ENCODE measurements at places on chromosomes 7 and 10. TPM values are rescaled to one million over a fixed set of nuclear protein-coding genes. Genes with fewer than 3 reads are reported as not detected.

PRTFDC1 gene
- total RNA-seq: 5.3 TPM

- H3K4me3 ChIP-seq: no peak overlapping the region
- peak overlapping the region; percentile 72 for H3K27ac ChIP-seq
- peaks cover 22% of the 10 kb centered on the region for H3K4me1 ChIP-seq
- peak; percentile 78 for DNase-seq
- H3K27me3 ChIP-seq: no peaks in the 10 kb centered on the region
- no peaks in the 10 kb centered on the region for H3K36me3 ChIP-seq
Observed at GRCh38 chr7:105863876-105864275, 12.5 kb downstream of the ATXN7L1 start.

DNA sequence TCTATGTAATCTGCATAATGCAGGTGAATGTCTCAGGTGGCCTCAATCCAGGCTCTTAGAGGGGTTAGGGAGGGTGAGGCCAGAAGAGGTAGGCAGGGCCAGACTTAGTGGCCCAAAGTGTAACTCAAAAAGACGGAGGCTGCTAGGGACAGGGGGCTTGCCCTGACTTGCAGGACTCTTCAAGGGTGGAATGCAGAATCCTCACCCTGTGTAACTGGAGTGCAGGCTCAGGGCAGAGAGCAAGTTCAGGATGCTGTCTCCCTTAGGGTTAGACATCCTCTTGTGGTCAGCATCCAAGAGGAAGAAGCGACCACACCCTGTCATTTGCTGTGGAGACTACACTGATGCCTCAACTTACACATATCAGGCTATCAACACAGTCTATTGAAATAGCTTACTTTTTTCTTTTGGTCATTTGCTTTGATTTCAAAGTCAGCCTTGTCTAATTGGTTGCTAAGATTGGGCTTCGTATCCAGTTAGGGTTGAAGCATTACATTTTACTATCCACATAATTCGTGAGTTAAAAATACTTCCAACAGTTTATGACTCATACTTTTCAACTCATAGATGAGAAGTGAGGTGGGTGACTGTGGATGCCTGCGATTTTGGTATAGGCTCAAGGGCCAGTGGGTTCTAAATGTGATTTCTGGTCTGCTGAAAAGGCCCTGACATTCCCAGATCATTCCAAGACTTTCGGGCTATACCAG is 563.6 kb downstream of the SUGCT start:
- H3K4me1 ChIP-seq: peaks cover 12% of the 10 kb centered on the region
- no peaks in the 10 kb centered on the region for H3K36me3 ChIP-seq
- H3K27ac ChIP-seq: no peak overlapping the region

DNA sequence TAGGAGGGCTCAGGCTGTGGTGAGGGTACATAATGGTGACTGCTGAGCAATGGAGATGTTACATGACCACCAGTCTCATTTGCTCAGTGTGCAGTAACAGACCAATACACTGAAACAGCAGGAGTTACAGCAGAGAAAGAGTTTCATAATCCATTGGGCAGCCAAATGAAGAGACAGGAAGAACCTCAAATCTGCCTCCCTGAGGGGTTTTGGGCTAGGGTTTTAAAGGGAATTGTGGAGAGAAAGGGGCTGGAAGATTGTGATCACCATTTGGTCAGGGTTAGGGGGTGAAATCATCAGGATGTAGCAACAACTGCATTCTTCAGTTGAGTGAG is 838.3 kb downstream of the GRID1 start:
- H3K27ac ChIP-seq: no peak overlapping the region
- no peaks in the 10 kb centered on the region for H3K27me3 ChIP-seq
- no peaks in the 10 kb centered on the region for H3K36me3 ChIP-seq
- no peak overlapping the region for H3K4me3 ChIP-seq

- DNase-seq: peak; percentile 80
- H3K4me3 ChIP-seq: no peak overlapping the region
- H3K27ac ChIP-seq: peak overlapping the region; percentile 41
- no peaks in the 10 kb centered on the region for H3K27me3 ChIP-seq
- no peaks in the 10 kb centered on the region for H3K36me3 ChIP-seq
Observed at GRCh38 chr7:146791344-146792285, 675.0 kb downstream of the CNTNAP2 start.

- H3K27me3 ChIP-seq: no peaks in the 10 kb centered on the region
- H3K4me3 ChIP-seq: no peak overlapping the region
- H3K27ac ChIP-seq: no peak overlapping the region
- no peak for DNase-seq
- no peaks in the 10 kb centered on the region for H3K36me3 ChIP-seq
Observed at GRCh38 chr7:134707663-134708378, 61.2 kb downstream of the BPGM start.

BMS1 gene
- 37.7 TPM for total RNA-seq

DNA sequence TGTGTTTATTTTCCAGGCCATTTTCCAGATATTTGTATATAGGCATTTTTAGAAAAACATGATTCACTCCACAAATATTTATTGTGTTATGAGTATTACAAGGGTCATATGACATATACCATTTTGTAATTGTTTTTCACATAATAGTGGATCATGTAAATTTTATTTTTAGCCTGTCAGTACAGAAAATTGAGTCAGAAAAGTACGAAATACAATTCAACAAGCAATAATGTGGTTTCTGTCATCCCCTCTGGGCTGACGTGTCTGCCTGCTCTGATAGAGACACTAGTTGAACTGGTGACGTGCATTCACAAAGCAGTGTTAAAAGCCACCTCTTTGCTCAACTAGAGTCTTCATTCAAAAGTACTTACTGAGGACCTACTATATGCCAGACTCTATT is 97.9 kb upstream of the STEAP1B start:
- H3K27ac ChIP-seq: no peak overlapping the region
- peaks cover 10% of the 10 kb centered on the region for H3K4me1 ChIP-seq
- H3K4me3 ChIP-seq: no peak overlapping the region
- H3K36me3 ChIP-seq: no peaks in the 10 kb centered on the region
- no peaks in the 10 kb centered on the region for H3K27me3 ChIP-seq

C10orf88 gene
- 17.9 TPM for total RNA-seq

DNA sequence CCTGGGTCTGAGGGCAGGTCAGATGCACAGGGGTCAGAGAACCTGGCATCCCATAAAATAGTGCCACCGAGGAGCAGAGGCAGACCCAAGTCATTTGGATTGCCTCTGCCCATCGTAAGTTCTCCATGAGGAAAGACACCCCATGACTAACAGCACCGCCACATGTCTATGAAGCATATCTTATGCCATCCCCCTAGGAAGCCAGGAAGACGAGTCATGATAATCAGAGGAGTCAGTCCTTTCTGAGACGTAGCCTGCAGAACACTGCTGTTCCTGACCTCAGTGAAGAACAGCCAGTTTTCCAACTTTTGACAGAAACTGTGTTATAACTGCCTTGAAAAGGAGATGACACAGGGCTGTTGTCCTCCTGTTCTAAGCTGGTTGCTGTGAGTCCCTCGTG is 51.2 kb downstream of the INSYN2A start:
- H3K4me3 ChIP-seq: no peak overlapping the region
- no peaks in the 10 kb centered on the region for H3K27me3 ChIP-seq
- peaks cover 17% of the 10 kb centered on the region for H3K4me1 ChIP-seq

SLC16A9 gene
- 16.0 TPM for total RNA-seq

H2AZ2 gene
- total RNA-seq: 215 TPM

PSD gene
- 4.0 TPM for total RNA-seq

GRCh38 chr7:116213361-116214130 is 3.2 kb downstream of the TES start:
- no peak for DNase-seq
- peaks cover 7% of the 10 kb centered on the region for H3K27me3 ChIP-seq
- peaks cover 21% of the 10 kb centered on the region for H3K4me1 ChIP-seq
- no peak overlapping the region for H3K4me3 ChIP-seq

KCNH2 gene
- 14.7 TPM for total RNA-seq

DNA sequence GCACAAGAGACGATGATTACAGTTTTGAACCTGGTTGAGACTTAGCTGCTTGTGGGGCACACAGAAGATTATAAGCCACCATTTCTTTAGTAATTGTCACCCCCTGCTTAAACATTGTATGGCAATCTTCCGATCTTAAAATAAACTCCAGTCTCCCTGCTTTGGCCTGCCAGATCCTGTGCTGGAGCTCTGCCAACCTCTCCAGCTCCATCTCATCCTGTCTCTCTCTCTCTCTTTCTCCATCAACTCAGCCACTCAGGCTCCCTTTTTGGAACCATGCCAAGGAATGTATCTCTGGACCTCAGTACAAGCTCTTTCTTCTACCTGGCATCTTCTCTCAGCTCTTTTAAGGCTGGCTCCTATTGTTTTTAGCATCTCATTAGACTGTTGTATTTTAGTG is 1053.2 kb downstream of the REEP3 start:
- no peak overlapping the region for H3K4me3 ChIP-seq
- H3K4me1 ChIP-seq: no peaks in the 10 kb centered on the region
- no peaks in the 10 kb centered on the region for H3K27me3 ChIP-seq
- no peaks in the 10 kb centered on the region for H3K36me3 ChIP-seq
- no peak for DNase-seq
- H3K27ac ChIP-seq: no peak overlapping the region

GALNT17 gene
- total RNA-seq: 65.6 TPM

GRCh38 chr7:27700501-27700900 is 37.8 kb upstream of the HIBADH start:
- no peaks in the 10 kb centered on the region for H3K36me3 ChIP-seq
- H3K4me1 ChIP-seq: no peaks in the 10 kb centered on the region
- no peak for DNase-seq
- no peak overlapping the region for H3K4me3 ChIP-seq
- no peaks in the 10 kb centered on the region for H3K27me3 ChIP-seq

DNA sequence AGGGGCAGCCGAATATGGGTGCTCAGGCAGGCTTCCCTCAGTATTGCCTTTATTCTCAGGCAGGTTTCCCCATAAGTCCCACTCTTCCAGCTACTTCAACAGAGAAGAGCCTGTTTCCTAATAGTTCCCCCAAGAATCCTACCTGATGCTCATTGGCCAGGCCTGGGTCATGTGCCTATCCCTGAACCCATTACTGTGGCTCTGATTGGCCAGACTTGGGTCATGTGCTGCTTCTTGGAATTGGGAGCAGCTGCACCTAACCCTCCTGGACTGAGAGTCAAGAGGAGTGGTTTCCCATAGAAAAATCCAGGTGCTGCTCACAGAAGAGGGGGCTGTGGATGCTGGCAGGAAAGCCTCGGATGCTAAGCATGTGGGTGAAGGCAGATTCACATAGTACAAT is 21.7 kb downstream of the OPALIN start:
- no peaks in the 10 kb centered on the region for H3K36me3 ChIP-seq
- no peak overlapping the region for H3K27ac ChIP-seq
- peaks cover 11% of the 10 kb centered on the region for H3K4me1 ChIP-seq
- peak; percentile 7 for DNase-seq

- H3K4me1 ChIP-seq: no peaks in the 10 kb centered on the region
- no peak overlapping the region for H3K4me3 ChIP-seq
- H3K36me3 ChIP-seq: peaks cover 8% of the 10 kb centered on the region
- H3K27me3 ChIP-seq: no peaks in the 10 kb centered on the region
Observed at GRCh38 chr7:141785706-141786552, 4.1 kb upstream of the TAS2R5 start.

DNA sequence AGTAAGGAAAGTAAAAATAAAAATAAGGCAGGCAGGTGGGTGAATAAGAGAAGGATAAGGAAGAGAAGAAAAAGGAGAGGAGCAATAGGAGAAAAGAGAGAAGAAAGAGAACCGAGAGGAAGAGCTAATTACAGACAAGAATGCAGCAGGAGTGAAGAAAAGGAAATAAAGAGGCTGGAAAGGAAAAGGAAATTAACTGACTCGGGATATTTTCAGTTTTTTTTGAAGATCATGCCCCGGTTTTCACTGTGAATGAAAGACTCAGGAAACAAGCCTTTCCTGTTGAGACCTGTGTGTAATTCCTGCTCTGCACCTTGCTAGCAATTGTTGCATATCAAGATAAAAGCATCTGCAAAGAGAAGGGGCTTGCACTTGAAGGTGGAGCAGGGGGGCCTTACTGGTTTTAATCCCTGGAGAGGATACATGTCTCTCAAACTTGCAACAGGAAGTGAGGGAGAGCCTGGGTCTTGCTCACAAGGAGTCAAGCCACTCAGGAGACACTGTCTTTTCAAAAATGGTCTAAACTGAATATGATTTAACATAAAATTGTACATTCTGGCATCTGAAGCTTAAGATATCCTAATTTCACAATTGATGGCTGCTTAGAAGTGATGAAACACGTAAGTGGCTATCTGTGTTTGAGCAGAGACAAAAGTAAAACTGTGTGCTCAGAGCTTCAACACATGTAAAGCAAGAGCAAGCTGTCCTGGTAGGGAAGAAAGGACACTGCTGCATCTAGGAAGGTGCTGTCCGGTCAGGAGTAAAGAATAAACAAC is 157.6 kb downstream of the FAM107B start:
- H3K36me3 ChIP-seq: no peaks in the 10 kb centered on the region
- H3K27ac ChIP-seq: no peak overlapping the region
- DNase-seq: no peak
- no peak overlapping the region for H3K4me3 ChIP-seq
- no peaks in the 10 kb centered on the region for H3K27me3 ChIP-seq

GRCh38 chr10:71252220-71252619 is 39.9 kb downstream of the UNC5B start:
- no peak overlapping the region for H3K4me3 ChIP-seq
- H3K36me3 ChIP-seq: no peaks in the 10 kb centered on the region
- H3K27ac ChIP-seq: no peak overlapping the region
- no peaks in the 10 kb centered on the region for H3K27me3 ChIP-seq
- H3K4me1 ChIP-seq: peaks cover 19% of the 10 kb centered on the region

GRCh38 chr10:20234579-20234978 is 418.3 kb downstream of the PLXDC2 start:
- H3K4me3 ChIP-seq: no peak overlapping the region
- no peaks in the 10 kb centered on the region for H3K27me3 ChIP-seq
- no peaks in the 10 kb centered on the region for H3K36me3 ChIP-seq

DNA sequence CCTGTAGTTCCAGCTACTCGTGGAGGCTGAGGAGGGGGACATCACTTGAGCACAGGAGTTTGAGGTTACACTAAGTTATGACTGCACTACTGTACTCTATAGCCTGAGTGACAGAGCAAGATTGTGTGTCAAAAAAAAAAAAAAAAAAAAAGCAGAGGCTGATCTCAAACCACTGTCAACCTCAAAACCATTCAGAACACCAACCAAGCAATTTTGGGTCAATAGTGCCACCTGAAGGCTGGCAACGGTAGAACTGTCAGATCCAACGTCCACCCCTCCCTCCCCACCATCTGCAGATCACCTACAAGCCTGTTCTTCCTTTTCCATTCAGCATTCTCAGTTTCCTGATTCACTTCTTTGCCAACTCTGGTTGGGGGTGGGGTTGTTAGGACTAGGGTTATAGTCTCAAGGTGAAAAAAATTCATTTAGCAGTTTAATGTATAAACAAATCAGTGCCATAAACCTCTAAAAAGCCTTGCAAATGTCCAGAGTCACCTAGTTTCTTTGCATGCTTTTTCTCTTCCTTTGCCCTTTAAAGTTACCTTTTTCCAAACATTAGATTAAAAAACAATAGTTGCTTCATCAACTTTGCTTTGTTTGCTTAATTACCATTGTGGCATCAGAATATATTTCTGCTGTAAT is 2.6 kb downstream of the MRPS33 start:
- H3K27ac ChIP-seq: no peak overlapping the region
- no peaks in the 10 kb centered on the region for H3K36me3 ChIP-seq
- no peak overlapping the region for H3K4me3 ChIP-seq
- DNase-seq: peak; percentile 81
- peaks cover 15% of the 10 kb centered on the region for H3K4me1 ChIP-seq
